Activated T-helper 1 cell treated with Interleukin-2 at 50 U/mL for 16 hours (primary cell): ENCODE measurements at places on chromosomes 7 and 10.

DNA sequence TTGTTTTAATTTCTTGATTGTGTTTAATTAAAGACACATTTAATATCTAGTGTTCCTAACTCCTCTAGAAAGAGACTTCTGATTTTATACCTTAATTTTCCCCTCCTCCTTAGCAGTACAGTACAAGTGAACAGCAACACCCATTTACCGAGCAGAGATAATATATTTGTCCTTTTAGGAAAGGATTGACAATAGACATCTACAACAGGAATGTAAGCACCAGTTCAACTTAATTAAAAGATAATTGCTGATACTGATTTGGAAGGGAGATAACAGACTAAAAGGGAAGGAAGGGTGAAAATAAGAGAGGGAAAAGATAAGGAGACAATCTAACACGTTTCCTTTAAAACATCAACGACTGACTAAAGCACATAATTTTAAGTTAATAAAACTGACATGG, 119.3 kb downstream of the SRPK2 start:
- DNase-seq: no peak

GRCh38 chr10:105743343-105744056, 1102.4 kb downstream of the SORCS3 start:
- no peak for DNase-seq

DNA sequence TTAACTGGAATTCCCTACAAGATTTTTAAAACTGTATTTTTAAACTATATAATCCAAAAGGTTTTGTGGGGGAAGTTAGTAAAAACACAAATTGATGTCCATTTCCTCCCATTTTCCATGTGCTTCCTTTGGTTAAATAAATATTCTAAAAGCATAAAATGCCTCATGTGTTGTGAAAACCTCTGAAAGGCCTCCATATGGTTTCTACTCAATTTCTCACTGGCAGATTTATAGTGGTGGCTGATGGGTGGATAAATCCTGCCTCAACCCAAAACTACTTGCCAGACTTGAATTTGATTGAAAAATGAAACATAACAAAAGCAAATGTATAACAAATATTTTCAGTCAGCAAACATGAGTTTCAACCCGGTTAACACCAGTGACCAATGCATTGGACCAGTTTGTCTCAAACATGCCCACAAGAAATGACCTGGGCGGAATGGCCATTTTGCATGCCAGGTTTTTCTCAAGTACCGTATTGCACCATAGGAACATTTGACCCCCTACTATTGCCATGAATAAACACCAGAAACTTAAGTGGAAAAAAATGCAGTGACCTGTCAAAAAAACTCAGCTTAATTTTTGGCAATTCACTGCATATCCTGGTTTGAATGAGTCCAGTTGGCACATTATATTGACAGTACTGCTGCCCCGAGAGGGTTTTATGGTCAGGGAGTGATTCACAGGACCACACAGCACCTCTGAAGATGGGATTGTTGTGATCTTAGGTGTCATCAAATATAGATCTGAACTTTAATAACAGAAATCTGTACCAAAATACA, 454.6 kb upstream of the ANKRD30A start:
- no peak for DNase-seq

DNA sequence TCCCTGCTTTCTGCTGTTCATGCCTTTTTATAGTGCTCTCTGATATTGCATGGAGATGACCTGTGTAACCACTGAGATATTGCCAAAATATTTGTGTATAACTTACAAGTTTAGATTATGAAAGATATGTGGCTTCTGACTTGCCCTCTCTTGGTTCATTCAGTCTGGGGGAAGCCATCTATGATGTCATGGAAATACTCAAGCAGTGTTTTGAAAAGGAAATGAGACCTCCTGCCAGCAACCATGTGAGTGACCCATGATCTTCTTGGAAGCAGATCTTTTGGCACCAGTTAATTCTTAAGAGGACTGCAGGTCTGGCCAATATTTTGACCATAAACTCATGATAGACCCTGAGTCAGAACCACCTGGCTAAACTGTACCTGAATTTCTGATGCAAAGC, 183.0 kb downstream of the THSD7A start:
- DNase-seq: no peak

DNA sequence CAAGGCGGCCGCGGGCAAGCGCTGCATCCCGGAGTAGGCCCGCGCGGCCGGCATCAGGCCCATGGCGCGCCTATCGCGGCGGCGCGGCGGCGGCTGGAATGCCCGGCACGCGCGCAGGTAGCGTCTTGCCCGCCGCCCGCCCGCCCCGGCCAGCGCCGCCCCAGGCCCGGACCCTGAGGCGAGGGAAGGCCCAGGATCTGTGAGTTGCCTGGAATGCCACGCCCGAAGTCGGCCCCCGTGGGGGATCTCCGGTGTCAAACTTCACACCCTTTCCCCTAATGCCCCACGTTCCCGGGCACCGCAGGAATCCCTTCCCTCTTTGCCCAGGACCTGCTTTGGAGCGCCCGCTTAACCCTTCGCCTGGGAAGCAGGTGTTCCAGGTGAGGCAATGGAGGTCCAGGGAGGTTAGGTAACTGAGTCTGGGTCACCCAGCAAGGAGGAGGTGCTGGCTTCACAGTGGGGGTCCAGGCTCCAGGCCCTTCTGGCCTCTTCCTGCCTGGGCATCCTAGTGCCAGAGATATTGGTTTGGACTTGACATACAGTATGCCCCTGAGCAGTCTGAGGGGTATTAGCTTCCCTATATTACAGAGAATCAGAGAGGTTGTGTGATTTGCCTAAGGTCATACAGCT, 138.1 kb downstream of the ARHGAP22 start:
- DNase-seq: no peak

DNA sequence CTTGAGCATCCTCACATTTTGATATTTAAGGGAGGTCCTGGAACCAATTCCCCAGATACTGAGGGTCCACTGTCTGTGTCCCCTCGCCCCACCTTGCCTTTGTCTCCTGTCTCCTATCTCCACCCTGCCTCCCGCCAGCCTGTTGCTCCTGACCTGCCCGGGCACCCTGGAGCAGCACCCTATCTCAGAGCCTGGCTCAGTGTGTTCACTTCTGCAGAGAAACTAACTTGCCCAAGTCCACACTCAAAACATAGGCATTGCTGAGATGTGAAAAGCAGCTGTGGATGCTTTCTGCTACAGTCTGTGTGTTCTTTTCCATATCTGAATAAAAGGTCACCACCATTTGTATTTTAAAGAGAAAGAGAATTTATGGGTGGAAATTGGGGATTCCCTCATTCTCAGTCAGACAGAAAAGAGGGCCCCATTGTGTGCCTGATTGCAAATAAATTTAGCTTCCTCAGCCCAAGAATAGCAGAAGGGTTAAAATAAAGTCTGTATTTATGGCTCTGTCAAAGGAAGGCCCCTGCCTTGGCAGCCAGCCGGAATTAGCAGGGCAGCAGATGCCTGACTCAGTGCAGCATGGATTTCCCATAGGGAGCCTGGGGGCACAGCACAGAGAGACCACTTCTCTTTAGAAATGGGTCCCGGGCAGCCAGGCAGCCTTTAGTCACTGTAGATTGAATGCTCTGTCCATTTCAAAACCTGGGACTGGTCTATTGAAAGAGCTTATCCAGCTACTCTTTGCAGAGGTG, 161.3 kb downstream of the EGFR start:
- DNase-seq: no peak

DNA sequence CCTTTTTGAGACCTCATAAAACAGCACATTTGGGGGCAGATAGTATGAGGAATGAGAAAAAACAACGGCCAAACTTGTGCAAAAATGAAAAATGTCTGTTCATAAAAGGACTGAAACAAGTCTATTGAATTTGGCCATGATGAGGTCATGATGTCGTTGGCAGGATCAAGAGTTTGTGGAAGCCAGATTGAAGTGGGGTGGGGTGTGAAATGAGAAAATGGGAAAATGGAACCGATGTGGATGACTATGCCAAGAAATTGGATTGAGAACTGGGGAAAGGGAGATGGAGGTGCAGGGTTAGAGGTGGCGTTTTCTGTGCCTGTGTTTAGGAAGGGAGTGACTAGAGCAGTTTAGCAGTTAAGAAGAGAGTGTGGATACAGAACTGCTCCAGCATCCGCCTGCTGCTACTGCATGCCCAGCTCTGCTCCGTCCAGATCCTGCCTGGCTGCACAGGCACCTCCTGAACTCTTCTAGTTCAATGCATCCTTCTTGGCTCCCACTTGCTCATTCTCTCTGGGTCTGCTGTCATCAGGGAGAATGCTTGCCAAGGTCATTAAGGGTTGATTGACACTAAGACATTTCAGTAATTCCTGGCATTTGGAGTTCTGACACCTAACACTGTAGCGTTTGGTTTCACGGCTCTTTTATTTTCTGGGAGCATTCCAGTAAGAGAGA, 111.9 kb downstream of the GALNT17 start:
- DNase-seq: no peak

- no peak for DNase-seq
Measured at GRCh38 chr7:274266-274665, 15.7 kb upstream of the FOXL3 start.

DNA sequence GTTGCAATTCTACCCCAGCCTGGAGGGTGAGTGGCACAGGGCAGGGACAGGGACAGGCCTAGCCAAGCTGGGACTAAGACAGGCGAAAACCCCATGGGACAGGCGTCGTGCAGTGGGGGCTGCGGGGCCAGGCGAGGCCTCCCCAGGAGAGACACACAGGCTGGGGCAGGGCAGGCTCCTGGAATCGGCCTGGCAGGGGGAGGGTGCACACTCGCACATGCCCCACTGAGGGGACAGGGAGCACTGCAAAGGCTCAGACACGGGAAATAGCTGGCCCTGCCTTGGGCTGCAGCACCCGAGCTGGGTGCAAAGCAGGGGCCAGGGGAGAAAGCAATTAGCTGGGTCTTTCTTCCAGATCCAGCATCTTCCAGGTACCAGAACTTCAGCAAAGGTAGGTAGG, 10.4 kb downstream of the LAT2 start:
- no peak for DNase-seq

GRCh38 chr7:116573541-116573940, 48.7 kb downstream of the CAV1 start:
- no peak for DNase-seq
